T-helper 9 cell (primary cell): ENCODE measurements at places on chromosomes 2 and 18.

GRCh38 chr18:52288403-52289004 lies 51.5 kb upstream of the DCC start:
- DNase-seq = no peak

DNA sequence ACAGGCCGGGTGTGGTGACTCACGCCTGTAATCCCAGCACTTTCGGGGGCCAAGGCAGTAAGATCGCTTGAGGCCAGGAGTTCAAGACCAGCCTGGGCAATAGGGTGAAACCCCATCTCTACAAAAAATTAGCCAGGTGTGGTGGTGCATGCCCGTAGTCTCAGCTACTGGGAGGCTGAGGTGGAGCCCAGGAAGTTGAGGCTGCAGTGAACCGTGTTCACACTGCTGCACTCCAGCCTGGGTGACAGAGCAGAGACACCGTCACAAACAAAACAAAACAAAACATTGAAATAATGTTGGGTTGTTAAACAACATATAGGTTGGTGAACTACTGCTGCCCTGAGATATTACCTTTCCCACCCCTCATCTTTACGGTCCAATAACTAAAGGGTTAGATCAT lies 48.8 kb upstream of the AGPS start:
- no peak for DNase-seq

DNA sequence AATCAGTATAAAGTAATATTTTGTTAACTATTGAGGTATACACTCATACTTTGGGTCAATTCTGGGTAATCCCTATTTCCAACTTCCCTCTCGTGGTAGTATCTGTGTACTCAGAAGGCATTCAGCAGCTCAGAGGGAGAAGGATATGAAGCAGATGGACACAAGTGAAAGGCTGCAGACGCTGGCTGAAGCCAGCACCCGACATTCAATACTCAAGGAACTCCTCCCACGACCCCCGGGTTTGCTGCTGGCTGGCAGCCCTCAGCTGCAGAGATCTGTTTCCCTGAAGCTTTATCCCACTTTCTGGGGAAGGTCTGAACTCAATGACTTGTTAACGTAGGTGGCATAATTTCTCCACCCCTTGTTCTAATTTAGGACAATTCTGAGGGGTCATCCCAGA lies 847.3 kb upstream of the SOX11 start:
- no peak for DNase-seq

GRCh38 chr2:115248066-115248465 lies 805.6 kb downstream of the DPP10 start:
- no peak for DNase-seq

GRCh38 chr2:11054783-11055678 lies 100.2 kb upstream of the SLC66A3 start:
- no peak for DNase-seq

DNA sequence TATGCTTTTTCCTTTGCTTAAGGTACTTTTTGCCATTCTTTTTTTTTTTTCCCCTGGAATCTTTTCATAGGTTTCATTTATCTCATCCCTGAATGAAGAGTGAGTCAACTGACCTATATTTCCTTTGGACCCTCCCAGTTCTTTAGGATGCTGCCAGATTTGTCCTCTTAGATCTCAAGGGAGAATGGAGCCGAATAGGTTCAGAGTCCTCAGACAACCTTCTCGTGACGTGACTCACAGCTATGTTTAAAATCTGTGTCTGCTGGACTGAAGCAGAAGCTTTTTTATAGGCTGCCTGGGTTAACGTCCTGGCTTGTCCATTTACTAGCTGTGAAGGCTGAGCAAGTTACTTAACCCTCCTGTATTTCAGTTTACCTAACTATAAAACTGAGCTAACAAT lies 358.6 kb downstream of the DLGAP1 start:
- DNase-seq = no peak

DNA sequence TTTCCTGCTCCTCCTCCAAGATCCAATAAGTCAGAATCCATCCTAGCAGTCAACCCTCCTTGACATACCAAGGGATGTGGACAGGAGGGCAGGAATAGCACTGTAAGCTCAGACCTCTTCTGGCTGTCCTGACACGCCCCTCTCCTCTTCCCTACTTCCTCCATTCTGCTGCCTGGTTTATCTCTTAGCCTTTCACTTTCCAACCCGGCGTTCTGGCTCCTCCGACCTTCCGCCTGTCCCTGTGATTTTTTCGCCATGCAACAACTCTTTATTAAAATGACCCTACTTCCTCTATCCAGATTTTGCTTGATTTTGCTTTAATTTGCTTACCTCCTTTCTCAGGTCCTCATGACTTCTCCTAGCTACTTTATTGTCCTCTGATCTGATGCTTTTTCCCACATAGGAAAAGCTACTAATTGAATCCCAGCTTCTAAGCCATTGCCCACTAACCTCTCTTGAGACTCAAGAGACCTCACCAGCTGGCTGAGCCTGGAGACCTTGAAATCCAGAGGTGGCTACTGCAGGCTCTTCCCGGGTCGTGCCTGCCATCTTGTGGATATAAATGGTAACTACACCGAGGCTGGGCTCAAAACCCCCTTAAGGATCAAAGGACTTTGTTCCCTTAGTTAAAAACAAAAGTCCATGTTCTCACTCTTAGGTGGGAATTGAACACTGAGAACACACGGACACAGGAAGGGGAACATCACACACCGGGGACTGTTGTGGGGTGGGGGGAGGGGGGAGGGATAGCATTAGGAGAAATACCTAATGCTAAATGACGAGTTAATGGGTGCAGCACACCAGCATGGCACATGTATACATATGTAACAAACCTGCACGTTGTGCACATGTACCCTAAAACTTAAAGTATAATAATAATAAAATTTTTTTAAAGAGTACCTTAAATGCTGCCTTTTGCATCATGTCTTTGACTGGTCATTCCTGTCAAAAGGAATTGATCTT lies 139.4 kb downstream of the AKAIN1 start:
- DNase-seq = peak; percentile 21

DNA sequence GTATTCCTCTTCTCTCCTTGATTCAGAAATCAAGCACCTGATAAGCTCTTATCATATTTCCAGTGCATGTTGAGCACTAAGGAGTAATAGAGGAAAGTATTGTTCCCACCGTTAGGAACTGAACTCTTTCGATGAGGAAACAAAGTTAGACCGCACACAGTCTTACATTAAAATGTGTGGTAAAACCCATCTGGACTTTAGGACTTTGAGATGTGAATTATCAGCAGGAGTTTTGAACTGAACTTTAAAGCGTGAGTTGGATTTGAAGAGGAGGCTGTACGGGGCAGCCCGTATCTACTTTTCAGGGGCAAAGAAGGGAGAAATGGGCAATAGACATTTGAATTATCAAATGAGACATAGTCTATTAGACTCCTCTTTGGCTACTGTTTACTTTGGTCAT lies 134.4 kb downstream of the SETBP1 start:
- no peak for DNase-seq

- DNase-seq = no peak
Measured at GRCh38 chr2:29009711-29010677, 28.9 kb downstream of the TOGARAM2 start.

DNA sequence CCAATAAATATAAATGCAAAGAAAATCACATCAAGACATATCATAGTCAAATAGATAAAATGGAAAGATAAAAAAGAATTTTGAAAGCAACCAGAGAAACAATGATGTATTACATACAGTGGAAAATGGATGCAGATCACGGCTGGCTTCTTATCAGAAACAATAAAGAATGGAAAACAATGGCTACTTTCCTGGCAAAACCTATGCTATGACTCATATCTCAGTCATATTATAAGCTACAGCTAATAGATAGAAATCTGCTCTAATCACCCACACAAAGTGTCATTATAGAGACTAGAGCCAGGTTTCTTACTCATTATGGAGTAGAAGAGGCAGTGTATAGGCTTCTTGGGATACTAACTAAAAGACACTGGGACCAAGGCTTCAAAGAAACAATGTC lies 93.5 kb upstream of the TACR1 start:
- DNase-seq = no peak

- DNase-seq = peak; percentile 15
Measured at GRCh38 chr2:224982910-224983711, 59.2 kb downstream of the DOCK10 start.

GRCh38 chr2:60106836-60107529 lies 446.5 kb downstream of the BCL11A start:
- DNase-seq = no peak

DNA sequence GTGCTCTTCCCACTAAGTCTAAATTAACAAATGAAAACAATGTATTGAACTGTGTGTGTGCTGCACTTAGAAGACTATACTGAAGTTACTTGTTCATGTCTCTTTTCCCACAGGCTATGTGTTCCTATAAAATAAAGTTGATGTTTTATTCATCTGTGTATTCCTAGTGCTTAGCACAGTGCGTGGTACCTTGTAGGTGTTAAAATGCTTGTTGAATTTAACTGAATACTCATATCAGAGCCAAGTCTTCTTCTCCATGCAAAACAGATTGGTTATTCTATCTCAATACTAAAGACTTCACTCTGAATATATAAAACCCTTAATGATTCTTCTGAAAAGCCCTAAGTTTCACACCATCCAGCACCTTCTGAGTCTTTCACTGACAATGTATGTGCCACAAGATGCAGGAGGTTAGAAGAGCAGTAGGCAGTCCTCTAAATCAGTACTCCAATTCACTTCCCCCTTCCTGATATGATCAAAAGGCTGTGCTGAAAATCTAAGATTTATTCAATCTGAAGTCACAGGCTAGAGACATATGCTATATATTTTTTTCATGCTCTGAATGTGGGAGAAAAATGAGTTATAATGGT lies 231.7 kb upstream of the CCDC150 start:
- no peak for DNase-seq

- DNase-seq = no peak
Measured at GRCh38 chr2:120371969-120372625, 26.2 kb downstream of the INHBB start.

- DNase-seq = no peak
Measured at GRCh38 chr2:17815468-17816184, 634 bp upstream of the MSGN1 start.

DNA sequence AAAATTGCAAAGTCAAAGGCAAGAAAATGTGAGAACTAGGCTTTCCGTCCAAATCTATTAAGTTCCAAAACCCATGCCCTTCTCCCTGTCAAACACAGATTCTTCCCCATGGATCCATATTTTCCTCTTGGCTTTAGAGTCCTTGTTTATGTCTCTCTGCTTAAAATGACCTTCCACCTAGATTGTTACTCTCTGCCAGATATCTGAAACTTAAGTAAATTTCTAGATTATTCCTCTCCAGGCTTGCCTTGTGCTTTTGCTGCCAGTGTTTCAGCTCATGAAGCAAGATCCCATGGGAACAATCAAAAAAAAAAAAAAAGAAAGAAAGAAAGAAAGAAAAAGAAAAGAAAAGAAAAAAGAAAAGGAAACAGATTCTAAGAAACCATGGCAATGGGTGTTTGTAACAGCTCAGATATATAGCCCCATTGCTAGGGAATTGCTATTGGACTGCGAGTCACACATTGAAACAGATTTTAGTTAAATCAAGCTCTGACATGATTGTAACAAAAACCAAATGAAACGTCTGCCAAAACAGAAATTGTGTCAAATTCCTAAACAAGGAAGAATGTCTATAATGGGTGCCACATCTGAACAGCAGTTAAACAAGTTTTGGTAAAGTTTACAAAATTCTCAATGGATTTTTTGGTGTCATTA lies 660.7 kb upstream of the CNTNAP5 start:
- no peak for DNase-seq

- DNase-seq = no peak
Measured at GRCh38 chr2:126827371-126827770, 71.3 kb upstream of the TEX51 start.
